Activated naive CD8-positive, alpha-beta T cell treated with anti-CD3 and anti-CD28 coated beads, Interleukin-2, amount 10 ng/mL, durations not matched to agents 7 days and 5 days (primary cell): ENCODE measurements at places on chromosomes 3 and 15. TPM values are rescaled to one million over a fixed set of nuclear protein-coding genes. Genes with fewer than 3 reads are reported as not detected.

GRCh38 chr3:71684046-71684756 is 41.0 kb downstream of the EIF4E3 start:
- DNase-seq, result no peak

Gene CSPG5
- 0.25 TPM for total RNA-seq

Gene SPATA12
- not detected for total RNA-seq

Gene TRH
- not detected for total RNA-seq

DNA sequence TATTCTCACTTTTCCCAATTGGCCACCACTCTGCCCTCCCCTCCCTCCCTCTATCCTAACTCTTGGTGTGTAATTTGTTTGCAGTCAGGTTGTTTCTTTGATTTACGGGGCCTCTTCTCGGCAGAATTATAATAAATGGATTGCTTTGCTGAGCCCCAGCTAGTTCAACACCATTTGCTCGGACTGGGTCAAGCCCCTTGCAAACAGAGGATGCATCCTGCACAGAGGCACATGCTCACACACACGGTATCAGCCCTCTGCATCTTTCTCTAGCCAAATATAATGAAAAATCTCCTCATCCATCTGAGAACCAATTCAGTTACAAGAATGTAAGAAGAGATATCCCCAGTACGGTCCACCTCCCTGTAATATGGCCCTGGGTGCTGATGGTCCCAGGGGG is 97.7 kb downstream of the EPHB1 start:
- DNase-seq, result no peak

Gene HACD2
- total RNA-seq, result 19.3 TPM

Gene DGKG
- total RNA-seq, result 0.54 TPM

Gene SAMD7
- not detected for total RNA-seq

DNA sequence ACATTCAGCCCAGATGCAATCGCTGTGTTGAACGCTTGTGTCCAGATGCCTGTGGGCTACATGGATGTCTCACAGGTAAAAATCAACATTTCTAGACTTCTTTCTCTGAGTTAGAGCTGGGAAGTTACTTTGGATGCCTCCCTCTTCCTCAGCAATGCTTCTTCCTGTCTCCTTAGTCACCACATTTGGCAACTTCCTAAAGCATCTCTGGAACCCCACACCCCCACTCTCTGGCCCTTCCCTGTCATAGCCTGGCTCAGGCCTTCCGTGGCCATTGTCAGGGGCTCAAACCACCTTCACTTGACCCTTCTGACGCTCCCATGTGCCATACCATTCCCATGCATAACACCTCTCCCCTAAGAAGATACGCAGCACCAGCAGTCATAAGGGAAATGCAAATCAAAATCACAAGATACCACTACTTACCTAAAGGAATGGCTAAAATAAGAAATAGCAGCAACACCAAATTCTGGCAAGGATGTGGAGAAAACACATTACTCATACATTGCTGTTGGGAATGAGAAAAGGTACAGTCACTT is 21.6 kb upstream of the RGMA start:
- DNase-seq, result no peak

DNA sequence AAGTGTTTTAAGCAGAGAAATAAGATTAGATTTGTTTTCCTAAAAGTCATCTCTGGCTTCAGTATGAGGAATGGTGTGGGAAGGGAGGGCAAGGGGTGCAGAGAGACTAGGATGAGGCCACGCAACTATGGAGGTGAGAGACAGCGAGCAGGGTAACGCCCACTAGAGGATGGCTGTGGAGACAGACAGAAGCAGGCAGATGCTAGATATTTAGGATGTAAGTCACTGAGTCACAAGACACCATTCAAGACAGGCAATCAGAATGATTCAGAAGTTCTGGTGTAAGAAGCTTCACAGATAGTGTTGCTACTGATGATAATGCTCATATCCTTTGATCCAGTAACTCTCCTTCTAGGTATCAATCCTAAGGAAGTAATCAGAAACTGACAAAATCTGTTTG is 19.1 kb downstream of the HSPBAP1 start:
- no peak for DNase-seq

Gene GPR62
- not detected for total RNA-seq

DNA sequence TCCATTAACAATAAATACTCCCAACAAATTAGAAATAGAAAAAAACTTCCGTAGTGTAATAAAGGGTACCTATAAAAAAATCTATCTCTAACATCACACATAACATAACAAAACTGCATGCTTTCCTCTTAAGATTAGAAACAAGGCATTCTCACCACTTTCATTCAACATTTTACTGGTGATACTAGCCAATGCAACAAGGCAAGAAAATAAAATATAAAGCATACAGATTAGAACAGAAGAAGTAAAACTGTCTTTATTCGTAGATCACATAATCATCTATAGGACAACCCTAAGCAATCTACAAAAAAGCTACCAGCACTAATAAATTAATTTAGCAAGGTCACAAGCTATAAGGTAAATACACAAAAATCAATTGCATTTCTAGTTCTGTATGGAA is 107.1 kb downstream of the PLD1 start:
- DNase-seq, result no peak

GRCh38 chr3:57855281-57855680 is 99.2 kb downstream of the SLMAP start:
- no peak for DNase-seq

DNA sequence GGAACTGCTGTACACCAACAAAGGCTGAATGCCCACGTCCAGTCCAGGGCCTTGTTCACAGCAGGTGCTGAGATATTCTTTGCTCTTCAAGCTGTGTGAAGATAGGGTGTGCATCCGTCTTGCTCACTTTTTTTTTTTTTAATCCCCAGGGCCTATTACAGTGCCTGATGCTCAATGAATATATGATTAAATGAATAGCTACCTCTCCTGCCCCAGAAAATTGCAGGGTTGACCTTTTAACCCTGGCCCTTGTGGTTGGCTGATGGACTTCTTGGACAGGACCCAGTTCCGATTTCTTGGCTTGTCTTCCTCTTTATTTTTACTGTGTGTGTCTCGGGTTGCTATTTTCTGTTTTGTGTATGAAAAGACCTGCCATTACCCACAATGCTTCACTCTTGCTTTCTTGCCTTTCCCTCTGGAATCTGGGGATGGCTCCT is 2.9 kb upstream of the FYTTD1 start:
- DNase-seq, result no peak

DNA sequence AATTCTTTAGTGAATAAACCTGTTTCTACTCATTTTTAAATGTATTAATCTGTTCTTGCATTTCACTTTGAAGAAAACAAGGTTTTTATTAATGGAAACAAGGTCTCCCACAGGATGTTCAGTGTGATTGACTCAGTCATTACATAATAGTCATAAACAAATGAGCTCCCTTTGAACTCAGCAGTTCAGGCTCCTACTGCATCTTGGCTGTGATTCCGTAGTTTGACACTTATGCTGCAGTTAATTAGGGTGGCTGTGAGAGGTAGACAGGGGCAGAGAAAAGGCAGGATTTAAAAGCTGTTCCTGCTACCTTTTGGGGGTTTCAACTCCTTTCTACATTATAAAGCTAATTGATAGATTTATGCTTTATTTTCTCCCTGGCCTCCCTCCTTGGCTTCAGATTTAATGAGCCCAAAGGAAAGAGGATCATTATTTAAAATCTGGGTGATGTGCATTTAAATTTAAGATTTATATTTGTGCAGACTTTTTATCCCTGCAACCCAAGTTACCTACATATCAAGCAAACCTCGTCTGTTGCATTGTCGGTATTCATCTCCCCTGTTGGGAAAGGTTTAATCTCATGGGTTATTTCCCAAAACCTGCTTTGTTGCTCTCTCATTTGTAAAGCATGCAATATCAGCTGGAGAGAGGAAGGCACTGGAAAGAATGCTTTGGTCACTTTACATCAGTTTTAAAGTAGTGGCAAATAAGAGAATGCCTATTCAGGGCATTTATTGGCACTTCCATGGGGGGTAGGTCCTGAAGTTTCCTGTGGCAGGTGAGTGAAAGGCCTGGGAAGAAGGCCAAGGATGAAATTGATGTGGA is 345.0 kb upstream of the NR2E3 start:
- DNase-seq, result no peak

Gene SKIC8
- 42.4 TPM for total RNA-seq

GRCh38 chr3:150588027-150588830 is 14.9 kb upstream of the SELENOT start:
- no peak for DNase-seq

- DNase-seq, result no peak
Measured at GRCh38 chr3:133381346-133382109, 18.3 kb upstream of the BFSP2 start.

Gene SLC35A5
- total RNA-seq, result 16.4 TPM

- no peak for DNase-seq
Measured at GRCh38 chr3:127394031-127394430, 106.2 kb upstream of the PRR20G start.

GRCh38 chr15:69154078-69154477 is 6.4 kb upstream of the GLCE start:
- no peak for DNase-seq

DNA sequence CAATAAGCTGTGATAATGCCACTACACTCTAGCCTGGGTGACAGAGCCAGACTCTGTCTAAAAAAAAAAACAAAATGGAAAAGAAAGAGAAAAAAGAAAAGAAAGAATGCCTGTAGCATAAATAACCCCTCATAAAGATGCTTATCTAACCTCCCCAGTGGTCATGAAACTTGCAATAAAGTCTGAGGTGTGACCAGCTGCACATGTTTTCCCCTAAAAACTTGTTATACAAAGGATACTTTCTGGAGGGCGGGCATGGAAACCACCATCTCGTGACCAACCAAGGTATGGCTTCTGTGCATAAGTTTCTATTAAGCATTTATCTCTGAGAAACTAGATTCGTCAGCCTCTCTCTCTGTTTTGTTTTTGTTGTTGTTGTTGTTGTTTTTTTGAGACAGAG is 21.8 kb downstream of the CCDC32 start:
- DNase-seq, result no peak

Gene SCAANT1
- 1.8 TPM for total RNA-seq

- no peak for DNase-seq
Measured at GRCh38 chr3:80676866-80677265, 909.1 kb upstream of the ROBO1 start.

GRCh38 chr3:147729641-147730040 is 320.5 kb downstream of the ZIC1 start:
- DNase-seq, result no peak

DNA sequence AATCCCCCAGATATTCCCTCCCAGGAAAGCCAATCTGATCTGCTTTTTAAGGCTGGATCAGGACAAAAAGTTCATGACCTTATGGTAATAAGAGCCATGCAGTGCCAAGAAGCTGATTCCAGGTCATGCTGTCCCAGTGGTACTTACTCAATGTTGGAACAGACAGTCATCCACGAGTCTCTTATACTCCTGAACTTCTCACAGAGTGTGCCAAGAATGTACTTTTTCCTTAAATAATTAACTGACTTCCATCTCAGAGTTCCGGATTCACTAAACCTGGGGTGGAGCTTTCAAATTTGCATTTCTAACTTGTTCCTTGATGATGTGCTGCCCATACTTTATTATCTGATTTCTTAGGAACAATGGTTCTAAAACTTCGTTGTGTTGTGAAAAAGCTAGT is 3.4 kb upstream of the P3H2 start:
- DNase-seq, result no peak

Gene AHSG
- not detected for total RNA-seq

DNA sequence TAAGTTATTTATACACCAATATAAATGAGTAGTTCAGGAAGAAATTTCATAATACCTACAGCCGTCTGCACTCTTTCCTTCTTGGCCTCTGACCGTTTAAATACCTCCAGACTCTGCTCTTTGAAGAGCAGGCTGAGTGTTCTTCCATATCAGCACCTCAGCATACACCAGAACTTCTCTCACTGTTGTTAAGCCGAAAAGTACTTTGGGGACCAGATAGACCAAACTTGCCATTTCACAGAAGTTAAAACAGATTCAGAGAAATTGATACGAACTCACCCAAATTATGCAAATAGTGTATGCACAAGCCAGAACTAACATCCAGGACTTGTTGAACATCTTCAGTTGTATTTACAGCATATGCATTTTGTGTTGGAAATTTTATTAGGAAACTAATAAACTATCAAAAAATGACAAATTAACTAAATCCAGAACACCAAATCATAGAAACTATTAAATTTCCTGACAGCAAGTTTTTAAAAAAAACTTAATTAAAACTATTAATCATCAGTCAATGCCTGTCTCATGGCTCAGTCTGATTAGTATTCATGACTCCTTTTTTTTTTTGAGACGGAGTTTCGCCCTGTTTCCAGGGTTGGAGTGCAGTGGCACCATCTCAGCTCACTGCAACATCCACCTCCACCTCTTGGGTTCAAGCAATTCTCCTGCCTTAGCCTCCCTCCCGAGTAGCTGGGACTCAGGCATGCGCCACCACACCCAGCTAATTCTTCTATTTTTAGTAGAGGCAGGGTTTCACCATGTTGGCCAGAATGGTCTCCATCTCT is 24.1 kb downstream of the CGGBP1 start:
- no peak for DNase-seq

Gene GOLGA8Q
- 16.0 TPM for total RNA-seq

- no peak for DNase-seq
Measured at GRCh38 chr15:84035399-84035766, 200.2 kb upstream of the GOLGA6L4 start.

DNA sequence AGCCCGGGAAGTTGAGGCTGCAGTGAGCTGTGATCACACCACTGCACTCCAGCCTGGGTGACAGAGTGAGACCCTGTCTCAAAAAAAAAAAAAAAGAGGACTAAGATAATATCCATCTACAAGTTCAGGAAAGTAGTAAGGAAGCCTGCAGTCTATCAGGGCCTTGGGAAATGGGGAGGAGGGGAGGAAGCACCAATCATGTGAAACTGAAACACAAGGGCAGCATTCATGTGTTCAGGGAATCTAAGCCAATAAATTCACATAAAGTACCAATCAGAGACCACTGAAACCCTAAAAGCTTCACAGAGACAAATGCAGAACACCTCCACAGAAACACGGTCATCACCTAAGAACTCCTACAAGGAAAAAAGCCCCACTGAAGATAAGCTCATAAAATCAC is 22.9 kb upstream of the HHATL start:
- DNase-seq, result no peak

DNA sequence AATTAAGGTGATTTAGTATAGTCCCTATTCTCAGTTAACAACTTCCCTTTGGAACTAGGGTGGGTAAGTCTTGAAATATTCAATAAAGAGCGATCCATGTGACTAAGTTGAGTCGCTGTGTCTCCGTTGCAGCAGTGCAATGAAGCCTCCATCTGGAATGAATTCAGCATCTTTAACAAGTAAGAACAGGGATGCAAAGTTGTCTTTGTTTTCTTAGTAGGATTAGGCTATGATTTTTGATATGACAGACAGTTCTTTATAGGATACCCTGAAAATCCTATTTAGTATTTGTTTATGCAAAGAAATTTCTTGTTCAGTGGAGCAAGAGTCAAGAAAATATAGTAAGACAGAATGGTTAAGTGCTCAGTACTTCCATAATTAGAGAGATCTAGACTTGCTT is 52.7 kb downstream of the RBMS3 start:
- DNase-seq, result no peak

Gene GP9
- total RNA-seq, result not detected

DNA sequence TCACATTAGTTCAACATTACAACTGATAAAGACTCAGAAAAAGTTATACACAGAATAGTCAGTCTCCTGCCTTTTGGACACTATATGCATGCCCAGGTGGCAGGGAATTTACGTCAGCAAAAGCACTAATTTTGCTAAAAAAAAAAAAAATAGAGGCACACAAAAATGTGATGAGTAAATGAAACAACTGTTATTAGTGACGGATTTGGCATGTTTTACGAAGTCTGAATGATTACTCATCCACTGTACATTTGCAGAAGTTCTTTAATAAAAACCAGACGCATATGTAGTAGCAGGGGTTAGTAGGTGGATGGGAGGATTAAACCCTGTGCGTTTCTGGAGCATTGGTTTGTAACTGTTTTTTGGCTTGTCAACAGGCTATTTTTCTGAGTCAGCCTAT is 99.0 kb downstream of the MITF start:
- no peak for DNase-seq

GRCh38 chr3:53303957-53304356 is 43.4 kb downstream of the DCP1A start:
- DNase-seq, result no peak
